Cortex of kidney (tissue), 1 donor: ENCODE measurements at places on chromosomes 5 and 9.

GRCh38 chr5:160312960-160313727 lies 780 bp upstream of the CCNJL start:
- DNase-seq: no peak

DNA sequence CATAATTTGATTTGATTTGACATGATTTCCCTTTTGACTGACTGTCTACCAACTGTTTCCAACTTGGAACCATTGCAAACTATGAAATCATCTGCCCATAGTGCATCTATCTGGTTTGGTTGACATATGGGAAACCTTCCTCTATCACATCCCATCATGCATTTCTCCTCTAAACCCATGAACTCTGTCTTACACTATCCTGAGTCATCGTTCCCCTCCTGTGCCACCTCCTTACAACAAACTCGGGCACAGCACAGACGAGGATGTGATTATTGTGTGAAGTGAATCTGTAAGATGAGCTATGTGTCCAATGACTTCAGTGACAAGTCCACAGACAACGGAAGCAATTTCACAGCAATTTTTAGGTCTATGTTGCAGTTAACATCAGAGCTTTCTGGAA lies 126.1 kb downstream of the NPR3 start:
- no peak for DNase-seq

GRCh38 chr9:119788921-119789320 lies 419.7 kb upstream of the BRINP1 start:
- DNase-seq: no peak

DNA sequence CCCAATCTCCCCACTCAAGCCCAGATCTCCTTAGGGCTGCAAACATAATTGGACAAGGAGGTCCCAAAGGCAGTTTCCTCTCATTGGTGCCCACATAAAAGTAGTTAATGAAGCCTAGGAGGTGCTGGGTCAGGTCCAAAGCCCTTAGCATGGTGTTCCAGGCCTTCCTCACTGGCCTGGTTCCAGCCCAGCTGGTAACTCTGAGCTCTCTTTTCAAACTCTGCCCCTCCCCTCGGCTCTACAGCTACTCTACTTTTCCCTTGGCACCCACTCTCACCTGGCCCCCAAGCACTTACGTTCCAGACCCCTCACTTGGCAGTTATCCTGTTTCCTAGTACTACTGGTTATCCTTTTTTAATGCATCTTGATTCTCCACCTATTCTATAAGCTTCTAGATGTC lies 9.9 kb downstream of the SEPTIN8 start:
- DNase-seq: no peak

GRCh38 chr9:112325127-112325526 lies 8.3 kb downstream of the PTBP3 start:
- DNase-seq: no peak

- no peak for DNase-seq
Measured at GRCh38 chr9:106731910-106732309, 131.1 kb upstream of the ZNF462 start.

DNA sequence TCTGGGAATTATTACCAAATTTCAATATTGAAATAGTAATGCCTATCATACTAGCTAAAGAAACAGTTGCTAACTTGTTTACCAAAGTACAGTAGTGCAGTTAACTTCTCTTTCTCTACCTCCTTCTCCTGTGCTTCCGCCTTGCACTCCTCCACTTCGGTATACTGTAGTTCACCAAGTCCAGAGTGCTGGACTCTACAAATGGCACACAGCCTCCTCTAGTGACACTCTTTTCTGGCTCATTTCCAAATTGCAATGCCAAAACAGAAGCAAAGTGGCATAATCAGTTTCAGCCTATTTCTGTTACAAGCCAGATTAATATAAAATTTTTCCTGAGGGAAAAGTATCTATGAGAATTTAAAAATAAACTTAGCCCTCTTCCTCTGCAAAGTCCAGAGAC lies 86.0 kb upstream of the RASGRF2 start:
- no peak for DNase-seq

- no peak for DNase-seq
Measured at GRCh38 chr5:151952238-151952637, 27.6 kb upstream of the GLRA1 start.

GRCh38 chr5:31359839-31360238 lies 166.4 kb downstream of the CDH6 start:
- DNase-seq: no peak

- no peak for DNase-seq
Measured at GRCh38 chr5:154648706-154649105, 106.5 kb upstream of the LARP1 start.

DNA sequence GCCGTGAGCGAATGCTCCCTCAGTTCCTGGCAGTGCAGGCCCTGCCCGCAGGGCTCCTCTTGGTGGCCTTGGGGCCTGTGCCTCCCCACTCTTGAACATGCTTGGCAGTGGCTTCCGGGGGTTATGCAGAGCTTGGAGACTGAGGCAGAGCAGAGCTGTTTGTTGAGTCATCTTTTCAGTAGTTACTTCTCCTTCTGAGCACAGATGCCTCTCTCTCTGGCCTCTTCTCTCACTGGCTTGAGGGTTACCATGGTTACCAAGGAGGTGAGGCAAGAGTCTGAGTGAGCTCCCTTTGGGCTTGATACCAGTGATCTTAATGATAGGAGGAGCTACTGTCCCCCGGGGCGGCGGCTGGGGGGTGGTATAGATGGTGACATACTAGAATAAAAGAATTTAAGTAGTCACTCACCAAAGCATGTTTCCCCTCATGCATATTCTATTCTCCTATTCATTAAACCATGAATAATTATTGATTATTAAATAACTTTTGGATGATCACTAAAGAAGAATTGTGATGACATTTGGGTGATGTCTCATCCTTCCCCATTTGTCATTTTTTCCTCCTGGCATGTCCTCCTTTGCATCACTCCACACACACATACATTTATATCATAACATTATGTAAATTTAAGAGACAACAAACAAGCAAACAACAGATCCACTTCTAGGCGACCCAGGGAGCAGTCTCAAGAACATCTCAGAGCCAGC lies 111.1 kb downstream of the ARHGAP26 start:
- DNase-seq: no peak

- no peak for DNase-seq
Measured at GRCh38 chr5:88290801-88291200, 22.2 kb upstream of the TMEM161B start.

GRCh38 chr5:91301106-91301846 lies 81.8 kb downstream of the ARRDC3 start:
- DNase-seq: no peak

GRCh38 chr5:130289132-130290088 lies 385.1 kb downstream of the CHSY3 start:
- no peak for DNase-seq

DNA sequence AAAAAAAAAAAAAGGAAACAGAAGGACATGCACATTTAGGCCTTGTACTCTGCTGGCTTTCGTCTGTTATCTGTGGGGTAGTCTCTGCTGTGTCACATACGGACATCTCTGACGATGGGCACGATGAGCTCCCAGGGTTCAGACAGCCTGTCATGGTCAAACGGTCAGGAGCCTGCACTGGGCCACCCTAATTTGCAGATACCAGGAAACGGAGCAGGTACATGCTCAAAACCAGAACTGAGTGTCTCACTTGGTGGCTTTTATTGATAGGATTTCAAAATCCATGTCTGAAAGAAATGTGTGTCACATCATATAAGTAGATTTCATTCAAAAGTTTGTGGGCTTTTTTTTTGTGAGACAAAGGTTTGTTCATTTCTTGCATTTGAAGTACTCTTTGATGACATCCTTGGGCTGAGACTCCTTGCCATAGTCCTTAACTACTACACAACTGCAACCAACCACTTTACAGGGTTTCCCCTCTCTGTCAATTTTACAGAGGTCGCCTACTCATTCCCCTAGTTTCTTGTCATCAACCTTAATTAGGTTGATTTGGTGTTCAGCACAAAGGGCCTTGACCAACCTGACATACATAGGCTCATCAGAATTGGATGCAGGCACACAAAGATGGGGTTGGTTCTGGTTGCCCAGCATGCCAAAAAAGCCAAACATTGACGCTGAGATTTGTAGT lies 9.0 kb downstream of the CKMT2 start:
- no peak for DNase-seq

DNA sequence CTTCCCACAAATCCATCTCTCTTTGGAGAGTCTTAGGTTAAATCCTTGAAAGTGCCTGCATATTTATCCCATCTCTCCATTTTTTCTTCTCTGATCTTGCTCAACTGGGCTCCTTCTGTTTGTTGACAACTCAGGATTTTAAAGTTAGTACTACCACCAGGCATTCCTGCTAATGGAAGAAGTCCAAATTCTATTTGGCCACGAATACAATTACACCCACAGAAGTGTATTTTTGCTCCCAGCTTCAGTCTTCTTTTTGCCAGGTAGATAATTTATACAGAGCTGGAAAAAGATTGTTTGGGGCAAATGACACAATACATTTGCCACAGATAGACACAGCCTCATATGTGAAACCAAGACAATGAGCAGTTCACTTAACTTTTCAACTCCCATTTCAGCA lies 74.8 kb downstream of the CETN3 start:
- DNase-seq: no peak

GRCh38 chr9:111000202-111000601 lies 38.1 kb downstream of the LPAR1 start:
- no peak for DNase-seq

DNA sequence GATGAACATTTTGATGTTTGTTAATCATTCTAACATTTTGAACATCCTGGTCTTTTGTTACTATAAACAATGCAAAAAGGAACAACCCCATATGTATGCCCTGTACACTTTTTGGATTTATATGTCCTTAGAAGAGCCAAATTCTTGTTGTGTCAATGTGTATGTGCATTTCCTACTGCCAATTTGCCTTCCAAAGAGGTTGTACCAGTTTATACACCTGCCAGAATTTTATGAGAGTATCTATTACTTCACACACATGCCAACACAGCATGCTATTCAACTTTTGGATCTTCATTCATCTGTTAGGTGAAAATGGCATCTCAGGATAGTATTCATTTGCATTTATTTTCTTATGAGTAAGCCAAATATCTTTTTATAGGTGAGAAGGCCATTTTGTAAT lies 162.0 kb upstream of the SEMA6A start:
- DNase-seq: no peak

- no peak for DNase-seq
Measured at GRCh38 chr9:99305124-99305523, 83.0 kb downstream of the SEC61B start.

- DNase-seq: no peak
Measured at GRCh38 chr5:151686674-151687407, at the start of gene SPARC. Gene SPARC (minus strand): TSS chr5:151686915. CDS start chr5:151676188, 10,727 bp downstream.

DNA sequence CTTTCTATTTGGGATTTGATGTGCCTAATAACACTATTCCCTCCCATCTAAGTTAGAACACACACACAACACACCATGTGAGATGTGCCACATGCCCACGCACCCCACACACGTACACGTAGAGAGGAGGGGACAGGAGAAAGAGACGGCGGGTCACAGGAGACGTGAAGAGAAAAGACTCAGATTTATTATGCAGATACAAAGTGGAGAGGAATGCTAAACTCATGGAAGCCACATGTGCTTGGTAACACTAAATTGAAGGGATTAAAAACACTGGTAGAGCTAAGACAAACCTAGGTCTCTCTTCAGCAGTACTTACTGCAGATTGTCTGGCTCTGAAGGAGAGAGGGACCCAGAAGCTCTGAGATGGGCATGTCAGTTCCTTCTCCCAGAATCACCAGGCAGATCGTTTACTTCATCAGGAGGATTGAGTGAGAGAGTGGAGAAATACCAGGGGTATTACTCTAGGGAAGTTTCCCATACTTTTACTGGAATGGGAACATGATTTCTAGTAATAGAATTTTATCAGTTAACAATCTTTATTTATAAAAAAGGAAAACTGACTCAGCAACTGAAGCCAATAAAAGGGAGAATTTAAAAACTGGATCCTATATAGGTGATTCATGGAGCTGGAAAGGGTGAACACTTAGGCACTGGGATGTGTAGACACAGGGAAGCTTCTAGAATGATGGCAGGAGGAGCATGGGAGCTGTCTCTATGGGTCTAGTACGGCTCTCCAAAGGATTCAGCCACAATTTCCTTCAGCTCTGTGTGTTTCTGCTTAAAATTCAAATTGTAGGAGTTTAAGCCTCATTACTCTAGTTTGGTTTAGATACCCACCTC lies 139.4 kb downstream of the MACIR start:
- no peak for DNase-seq

DNA sequence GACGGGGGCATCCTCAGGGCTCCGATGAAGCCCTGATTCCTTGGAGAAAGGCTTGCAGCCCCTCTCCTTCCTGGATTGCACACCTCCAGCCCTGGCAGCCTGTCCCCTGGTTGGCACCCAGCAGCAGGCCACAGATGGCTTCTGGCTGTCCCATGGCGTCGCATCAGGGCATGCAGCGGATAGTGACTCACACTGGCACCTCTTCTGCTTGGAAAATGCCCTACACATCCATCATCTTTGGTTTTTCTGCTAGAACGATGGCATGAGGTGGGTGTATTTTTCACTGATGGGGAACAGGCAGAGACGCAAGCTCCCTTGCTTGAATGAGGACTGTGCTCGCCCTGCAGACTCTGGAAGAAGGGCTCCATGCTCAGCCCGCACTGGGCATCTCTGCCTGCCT lies 23.2 kb upstream of the IER5L start:
- DNase-seq: no peak

- DNase-seq: no peak
Measured at GRCh38 chr5:157030692-157031091, 28.2 kb downstream of the HAVCR1 start.

GRCh38 chr9:91885746-91886413 lies 64.1 kb downstream of the ROR2 start:
- no peak for DNase-seq

- DNase-seq: no peak
Measured at GRCh38 chr5:9052421-9052820, 493.5 kb downstream of the SEMA5A start.

DNA sequence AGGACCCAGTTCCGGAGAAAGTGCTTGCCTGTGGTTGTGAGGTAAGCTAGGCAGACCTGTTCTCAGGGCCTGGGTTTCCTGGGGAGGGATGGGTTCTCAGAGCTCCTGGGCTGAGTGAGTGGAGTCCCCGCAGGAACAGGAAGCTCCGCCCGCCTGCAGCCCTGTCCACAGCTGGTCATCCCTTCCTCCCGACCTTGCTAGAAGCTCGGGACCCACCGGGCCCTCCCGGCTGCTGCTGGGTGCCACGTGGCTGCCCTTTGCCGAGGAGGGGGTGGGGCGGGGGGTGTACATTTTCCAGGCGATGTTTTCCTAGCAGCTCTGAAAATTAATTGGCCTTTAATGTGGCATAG lies 198.1 kb downstream of the C9orf50 start:
- DNase-seq: no peak

DNA sequence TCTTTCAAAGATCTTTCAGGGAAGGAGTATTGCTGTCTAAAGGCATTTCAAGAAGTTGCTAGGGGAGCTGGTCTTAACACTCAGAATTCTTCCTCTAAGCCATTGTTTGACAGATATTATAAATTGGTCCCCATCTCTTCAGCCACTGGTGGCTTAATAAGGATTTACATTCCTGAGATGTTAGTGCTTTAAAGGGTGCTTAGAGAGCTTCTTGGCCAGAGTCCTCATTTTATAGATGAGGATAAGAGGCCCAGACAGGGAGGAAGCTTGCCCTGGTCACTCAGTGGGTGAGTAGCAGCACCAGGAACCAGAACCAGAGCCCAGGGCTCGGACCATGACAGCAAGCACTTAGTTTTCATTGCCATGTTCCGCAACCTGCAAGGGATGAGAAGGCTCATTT lies 53.2 kb downstream of the GALNT10 start:
- DNase-seq: no peak

- DNase-seq: no peak
Measured at GRCh38 chr9:78439866-78440830, 143.2 kb downstream of the PSAT1 start.
